Fibroblast of skin of left quadriceps (primary cell): ENCODE measurements at places on chromosomes 1 and 21.

DNA sequence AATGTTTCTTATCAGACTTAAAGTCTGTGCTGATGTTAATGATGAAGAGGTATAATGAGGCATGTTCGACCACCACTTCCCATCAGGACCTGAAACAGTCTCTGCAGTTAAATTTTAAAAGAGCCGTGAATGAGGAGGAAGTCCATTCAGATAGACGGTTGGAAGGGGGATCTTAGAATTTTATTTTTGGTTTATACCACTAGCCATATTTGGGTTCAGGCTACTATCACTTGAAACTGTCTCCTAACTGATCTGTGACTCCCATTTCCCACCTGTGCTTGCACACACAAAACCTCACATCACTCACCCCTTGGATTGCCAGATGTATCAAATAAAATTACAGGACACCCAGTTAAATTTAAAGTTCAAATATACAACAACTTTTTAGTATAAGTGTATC lies 9.9 kb upstream of the ANKRD13C start:
- no peak for DNase-seq

- DNase-seq: no peak
These were observed 40.9 kb downstream of the GIPC2 start for GRCh38 chr1:78086697-78087096.

- DNase-seq: no peak
These were observed 101.0 kb downstream of the MRPL39 start for GRCh38 chr21:25506261-25506660.

DNA sequence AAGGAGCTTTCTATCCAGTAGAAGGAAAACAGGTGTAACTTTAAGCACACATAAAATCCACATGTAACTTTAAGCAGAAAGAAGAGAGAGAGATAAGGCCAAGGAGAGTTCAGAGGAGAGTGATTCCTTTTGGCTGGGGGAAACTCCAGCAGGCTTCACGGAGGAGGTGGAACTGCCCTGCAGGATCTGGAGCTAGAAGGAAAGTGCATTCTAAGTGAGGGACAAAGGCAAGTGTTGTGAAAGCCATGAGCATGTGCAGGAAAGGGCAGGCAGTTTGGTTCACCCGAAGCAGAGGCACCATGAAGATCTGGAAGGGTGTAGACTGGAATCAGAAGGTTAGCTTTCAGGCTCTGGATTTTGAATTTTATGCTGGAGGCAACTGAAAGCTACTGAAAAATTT lies 46.3 kb downstream of the GADD45A start:
- no peak for DNase-seq

- peak; percentile 29 for DNase-seq
These were observed 4.8 kb downstream of the KRTAP21-3 start for GRCh38 chr21:30713766-30714165.

DNA sequence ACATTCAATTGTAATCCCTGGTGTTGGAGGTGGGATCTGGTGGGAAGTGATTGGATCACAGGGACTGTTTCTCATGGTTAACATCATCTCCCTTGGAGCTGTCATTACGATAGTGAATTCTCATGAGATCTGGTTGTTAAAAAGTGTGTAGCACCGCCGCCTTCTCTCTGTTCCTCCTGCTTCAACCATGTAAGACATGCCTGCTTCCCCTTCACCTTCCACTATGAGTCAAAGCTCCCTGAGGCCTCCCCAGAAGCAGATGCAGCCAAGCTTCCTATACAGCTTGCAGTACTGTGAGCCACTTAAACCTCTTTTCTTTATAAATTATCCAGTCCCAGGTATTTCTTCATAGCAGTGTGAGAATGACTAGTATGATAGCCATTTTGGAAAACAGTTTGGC lies 30.1 kb upstream of the TRIM62 start:
- DNase-seq: no peak

DNA sequence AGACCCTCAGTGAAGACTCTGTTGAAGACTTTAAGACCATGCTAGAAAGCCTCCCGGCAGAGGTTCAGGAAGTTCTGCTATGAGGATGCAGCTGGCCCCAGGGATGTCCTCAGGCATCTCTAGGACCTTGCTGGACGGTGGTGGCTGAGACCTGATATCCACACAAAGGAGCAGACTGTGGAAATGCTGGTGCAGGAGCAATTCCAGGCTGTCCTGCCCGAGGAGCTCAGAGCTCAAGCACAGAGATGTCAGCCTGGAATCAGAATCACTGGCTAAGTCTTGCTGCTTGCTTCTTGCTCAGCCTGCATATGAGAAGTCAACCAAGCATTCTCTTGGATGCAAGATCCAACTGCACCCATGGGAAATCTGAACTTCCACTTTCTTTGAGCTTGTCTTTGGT lies 22.0 kb upstream of the CDC42 start:
- DNase-seq: no peak

DNA sequence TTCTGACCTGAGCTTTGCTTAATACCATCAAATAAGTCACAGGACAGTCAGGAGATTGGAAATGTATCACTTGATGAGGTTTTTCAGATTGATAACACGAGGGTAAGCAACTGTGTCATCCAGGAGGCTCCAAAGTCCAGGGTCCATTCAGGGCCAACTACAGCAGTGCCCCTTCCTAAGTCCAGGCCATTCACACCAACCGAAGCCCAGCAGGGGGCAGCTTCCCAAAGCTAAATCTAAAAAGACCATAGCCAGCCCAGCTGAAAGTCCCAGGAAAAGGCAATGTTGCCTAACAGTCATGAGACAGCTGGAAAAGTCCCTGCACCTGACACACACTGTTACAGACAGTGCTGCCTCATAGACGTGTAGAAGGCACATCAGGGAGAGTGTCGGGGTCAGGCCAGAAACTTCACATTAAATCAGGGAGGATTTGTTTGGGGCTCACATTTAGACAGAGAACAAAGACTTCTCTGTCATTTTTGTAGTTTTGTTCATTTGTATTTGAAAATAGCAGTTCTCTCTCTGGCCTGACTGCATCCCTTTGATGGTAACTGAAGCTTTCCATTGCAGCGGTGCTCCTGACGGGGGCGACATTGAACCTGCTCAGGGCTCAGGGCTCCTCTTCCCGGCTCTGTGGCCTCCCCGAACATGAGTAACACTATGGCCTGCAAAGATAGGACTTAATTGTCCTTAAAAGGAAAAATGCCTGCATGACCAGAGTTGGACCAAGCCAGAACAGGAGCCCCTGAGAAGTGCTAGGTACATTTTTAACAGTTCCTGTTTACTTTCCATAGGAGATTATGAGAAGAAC lies 200.4 kb downstream of the NRIP1 start:
- DNase-seq: no peak

- DNase-seq: peak; percentile 40
These were observed 28.4 kb downstream of the EXTL2 start for GRCh38 chr1:100866041-100866900.

GRCh38 chr1:226763905-226764264 lies 24.8 kb upstream of the ITPKB start:
- DNase-seq: peak; percentile 49

DNA sequence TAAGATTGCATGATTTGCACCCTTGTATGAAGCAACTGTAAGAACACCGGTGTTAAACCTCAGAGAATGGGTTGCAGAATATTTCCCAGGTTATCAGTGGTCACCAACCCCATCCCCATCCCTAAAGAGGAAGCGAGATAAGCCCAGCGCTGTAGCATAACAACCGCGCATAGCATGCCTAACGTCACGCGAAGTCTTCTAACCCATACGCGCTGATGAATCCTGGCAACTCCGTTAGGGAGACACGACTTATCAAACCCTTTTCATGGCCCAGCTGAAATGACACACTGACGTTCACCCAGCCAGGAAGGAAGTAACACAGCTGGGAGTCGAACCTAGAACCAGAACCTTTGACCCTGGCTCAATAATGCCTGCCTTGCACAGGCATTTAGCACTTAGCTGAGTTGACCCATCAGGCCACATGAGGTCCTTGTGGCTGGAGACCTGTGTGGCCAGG lies 24.2 kb downstream of the TMEM51 start:
- DNase-seq: no peak

GRCh38 chr1:17683598-17683997 lies 71.5 kb upstream of the ACTL8 start:
- DNase-seq: no peak

- DNase-seq: no peak
These were observed 621.7 kb downstream of the MATN1 start for GRCh38 chr1:30101487-30102227.

- no peak for DNase-seq
These were observed 147.6 kb downstream of the FGGY start for GRCh38 chr1:59444520-59444919.

DNA sequence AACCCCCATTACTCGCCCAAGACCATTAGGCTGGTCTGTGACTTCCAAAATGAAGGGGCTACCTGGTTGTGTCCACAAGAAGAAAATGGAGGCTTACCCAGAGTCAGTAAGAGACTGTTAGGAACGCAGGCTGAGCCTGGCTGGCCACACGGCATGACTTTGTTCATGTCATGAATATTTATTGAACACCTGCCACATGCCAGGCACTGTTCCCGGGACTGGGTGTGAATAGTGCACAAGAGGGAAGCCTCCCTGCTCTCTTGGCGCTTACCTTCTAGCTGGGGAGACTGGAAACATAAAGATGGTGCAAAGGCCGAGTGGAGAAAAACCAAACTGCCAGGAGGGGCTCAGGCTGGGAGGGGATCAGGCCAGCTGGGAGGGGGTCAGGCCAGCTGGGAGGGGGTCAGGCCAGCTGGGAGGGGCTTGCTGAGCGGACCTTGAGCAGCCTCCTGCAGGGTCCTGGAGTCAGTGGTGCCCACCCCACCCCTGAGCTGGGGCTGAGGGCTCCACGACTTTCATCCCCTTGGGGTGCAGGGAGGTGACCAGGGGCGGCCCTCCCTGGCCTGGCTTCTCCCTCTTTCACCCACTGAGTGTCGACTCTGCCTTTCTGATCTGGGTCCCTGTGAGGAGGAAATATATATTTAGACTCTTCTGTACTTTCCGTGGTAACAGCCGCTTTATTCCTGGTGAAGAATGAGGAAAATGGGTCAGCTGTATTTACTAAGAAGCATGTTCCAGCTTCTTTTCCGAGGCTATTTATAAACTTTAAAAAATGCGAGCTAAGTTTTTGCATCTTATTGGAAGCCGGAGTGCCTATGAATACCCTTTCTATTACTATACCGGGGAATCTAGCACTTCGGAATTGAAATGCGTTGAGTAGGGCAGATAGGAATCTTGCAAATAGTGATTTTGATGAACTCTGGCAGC lies 139.0 kb downstream of the CAMTA1 start:
- DNase-seq: no peak

GRCh38 chr1:168216171-168216570 lies 9.6 kb upstream of the SFT2D2 start:
- DNase-seq: no peak

DNA sequence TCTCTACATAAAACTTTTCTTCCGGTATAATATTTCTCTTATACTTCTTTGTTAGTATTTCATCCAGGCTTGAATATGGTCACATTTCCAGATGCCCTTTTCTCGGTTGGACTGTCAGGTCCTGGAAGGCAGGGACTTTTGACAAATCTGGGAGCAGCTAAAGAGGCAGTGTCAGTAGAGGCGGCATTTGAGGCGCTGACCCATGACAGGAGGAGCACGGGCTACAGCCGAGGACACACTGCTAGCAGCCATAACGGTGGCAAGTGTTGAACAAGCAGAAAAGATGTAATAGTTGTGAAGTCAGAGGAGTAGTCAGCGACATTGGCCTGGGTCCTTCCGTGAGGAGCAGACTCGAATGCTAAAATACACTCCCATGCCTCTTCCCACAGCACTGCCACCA lies 14.5 kb upstream of the NRIP1 start:
- DNase-seq: no peak

DNA sequence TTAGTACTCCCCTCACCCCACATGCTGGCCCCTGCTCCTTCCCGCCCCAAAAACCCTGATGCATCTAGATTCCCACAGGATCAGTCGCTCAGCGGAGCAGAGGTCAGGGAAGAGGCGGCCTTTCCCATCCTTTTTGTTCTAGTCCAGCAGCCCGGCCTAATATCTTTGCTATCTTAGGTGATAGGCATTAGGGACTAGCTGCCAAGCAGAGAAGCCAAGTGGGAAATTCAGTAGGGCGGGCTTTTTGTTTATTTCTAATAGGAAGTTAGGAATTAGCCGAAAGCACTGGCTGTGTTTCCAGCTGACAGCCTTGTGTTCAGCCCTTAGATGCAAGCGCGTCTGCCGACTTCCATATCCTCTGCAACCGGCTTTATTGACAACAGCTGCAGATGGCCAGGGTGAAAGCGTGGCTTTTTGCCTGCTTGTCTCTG lies 59.0 kb upstream of the BCAR3 start:
- DNase-seq: peak; percentile 15

DNA sequence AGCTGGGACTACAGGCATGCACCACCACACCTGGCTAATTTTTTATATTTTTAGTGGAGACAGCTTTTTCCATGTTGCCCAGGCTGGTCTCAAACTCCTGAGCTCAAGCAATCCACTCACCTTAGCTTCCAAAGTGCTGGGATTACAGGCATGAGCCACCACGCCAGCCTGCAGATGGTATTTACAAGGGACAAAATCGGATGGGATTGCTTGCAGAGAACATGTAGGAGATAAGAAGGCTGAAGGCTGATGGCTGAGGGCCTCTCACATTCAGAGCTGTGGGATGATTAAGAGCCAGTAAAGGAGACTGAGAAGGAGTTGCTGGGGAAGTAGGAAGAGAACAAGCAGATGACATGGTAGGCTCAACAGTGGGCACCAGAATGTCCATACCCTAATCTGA lies 24.0 kb upstream of the QSOX1 start:
- DNase-seq: no peak

GRCh38 chr1:64337475-64337874 lies 132.5 kb upstream of the CACHD1 start:
- DNase-seq: no peak

GRCh38 chr21:44751799-44752636 lies 40.6 kb upstream of the TSPEAR start:
- DNase-seq: no peak

DNA sequence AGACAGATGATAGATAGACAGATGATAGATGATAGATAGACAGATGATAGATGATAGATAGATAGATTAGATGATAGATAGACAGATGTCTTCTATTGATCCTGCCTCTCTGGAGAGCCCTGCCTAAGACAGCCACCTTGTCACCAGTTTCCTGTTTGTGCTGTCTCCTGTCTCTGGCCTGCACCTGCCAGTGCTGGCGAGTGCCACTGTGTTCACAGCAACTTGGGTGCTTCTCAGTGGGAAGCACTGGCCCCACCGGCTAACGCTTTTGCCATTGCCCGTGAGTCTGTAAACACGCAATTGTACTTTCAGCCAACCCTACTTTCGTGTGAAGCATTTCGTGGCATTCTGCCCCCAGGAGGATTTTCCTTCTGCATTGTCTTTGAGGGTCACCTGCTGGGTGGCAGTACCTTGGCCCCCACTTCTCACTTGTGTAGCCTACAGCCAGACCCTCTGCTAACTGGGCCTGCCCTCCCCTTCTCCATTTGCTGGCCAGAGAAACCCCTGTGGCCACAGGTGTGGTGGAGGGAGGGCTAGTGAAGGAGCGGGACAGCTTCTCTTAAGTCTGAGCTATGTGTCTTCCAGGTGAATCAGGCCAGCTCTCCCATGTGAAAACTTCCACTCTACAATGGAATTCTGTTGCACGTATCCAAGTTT lies 23.4 kb upstream of the PDE9A start:
- no peak for DNase-seq

- DNase-seq: no peak
These were observed 79.1 kb downstream of the NDUFS5 start for GRCh38 chr1:39105061-39105840.
